Keratinocyte (primary cell): ENCODE measurements at places on chromosomes 6 and 20. TPM values are rescaled to one million over a fixed set of nuclear protein-coding genes. Genes with fewer than 3 reads are reported as not detected.

DNA sequence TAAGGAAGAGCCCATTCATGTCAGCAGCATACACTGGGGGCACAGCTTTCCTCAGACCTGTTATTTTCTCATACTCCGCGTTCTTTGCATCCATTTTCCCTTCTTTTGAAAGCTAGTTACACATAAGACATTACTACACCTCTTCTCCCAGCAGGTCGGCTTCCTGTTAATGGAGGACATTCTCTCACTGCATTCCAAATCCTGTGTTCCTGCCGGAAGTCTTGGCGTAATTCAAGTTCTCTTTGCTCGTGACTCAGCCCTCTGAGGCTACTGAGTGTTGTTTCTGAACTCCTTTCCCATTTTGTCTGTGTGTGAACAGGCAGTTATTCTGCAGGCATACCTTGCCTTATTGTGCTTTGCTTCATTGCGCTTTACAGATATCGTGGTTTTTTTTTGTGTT is 97.5 kb upstream of the ZBTB24 start:
- DNase-seq = no peak

- no peak for DNase-seq
These were observed 15.9 kb upstream of the CPNE1 start for GRCh38 chr20:35680452-35681183.

DNA sequence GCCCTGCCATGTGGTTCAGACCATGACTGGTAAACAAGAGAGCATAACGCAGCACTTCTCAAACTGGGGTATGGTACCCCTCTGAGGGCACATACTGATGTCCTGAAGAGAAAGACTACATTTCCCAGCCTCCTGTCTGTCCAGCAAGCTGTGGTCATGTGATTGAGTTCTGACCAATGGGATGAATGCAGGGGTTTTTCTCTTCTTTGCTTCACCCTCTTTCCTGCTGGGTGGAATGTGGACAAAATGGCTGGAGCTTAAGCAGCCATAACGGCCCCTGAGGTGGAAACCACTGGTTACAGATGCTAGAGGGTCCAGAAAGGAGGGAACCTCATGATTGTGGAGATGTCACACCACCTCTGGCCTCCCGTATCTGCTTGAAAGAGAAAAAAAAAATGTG is 19.4 kb upstream of the KCNB1 start:
- DNase-seq = no peak

- peak; percentile 5 for DNase-seq
These were observed 5.9 kb downstream of the HCRTR2 start for GRCh38 chr6:55180258-55180657.

GRCh38 chr20:1891263-1892118 is 3.7 kb upstream of the SIRPA start:
- DNase-seq = no peak

- no peak for DNase-seq
These were observed 145.7 kb upstream of the GGTLC1 start for GRCh38 chr20:24134284-24134683.

DNA sequence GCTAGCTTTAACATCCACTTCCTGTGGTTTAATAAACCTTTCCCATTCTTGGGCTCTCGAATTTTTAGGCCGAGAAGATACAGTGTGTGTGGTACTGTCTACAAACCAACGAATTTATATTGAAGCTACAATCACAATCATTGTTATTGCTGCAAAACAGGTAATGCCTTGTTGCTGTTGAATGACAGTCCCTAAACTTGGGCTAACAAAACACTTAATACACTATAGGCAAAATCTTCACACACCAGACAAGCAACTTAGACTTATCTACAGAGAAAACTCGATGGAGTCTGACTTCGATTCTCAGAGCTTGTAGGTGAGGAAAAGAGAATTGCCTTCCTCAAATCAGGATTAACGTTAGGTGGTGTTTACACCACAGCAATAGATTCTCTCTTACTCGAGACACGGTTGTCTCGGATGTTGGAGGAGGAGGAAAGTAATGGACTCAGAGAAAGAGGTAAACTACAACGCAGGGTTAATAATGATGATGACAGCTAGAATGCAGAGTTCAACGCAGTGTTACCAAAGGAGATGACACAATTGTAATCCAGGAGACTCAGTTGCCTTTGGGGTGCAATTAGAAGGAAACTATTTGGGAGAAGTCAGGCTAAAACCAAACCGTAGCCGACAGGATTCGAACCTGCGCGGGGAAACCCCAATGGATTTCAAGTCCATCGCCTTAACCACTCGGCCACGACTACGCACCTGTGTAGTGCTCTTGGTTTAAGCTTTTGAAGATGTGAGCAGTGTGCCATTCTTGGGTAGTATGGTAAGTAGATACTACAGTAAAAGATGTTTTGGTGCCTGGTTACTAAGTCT is 32.5 kb upstream of the ZNF184 start:
- peak; percentile 94 for DNase-seq

GRCh38 chr6:109966299-109966698 is 11.8 kb upstream of the GPR6 start:
- DNase-seq = no peak

DNA sequence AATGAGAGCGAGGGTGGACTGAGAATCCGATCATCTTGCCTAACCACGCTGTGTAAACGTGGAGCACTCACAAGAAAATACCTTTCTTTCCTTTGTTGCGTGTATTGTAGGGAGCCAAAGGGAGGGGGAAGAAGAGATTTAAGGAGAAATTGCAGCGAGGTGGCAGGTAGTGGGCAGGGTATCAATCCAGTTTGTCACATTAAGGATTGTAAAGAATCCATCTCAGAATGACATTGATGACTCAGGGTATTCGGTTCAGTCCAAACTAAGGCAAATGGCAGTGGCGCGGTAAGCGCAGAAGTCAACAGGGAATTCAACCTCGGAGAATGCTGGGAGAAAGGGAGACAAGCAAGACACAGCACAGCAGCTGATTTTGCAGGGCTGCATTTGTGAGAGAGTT is 146.2 kb downstream of the ID4 start:
- no peak for DNase-seq

DNA sequence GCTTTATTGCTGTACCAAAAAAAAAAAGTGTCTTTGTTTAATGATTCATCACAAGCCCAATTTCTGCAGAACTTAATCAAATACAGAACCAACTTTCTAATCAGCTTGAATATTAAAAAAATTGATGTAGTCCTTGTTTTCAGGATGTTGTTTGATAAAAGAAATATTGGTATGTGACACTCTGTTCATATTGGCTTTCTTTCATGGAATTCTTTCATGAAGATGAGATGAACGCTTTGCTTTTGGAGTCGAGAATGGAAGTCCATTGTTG is 184.3 kb downstream of the ZNF217 start:
- no peak for DNase-seq

DNA sequence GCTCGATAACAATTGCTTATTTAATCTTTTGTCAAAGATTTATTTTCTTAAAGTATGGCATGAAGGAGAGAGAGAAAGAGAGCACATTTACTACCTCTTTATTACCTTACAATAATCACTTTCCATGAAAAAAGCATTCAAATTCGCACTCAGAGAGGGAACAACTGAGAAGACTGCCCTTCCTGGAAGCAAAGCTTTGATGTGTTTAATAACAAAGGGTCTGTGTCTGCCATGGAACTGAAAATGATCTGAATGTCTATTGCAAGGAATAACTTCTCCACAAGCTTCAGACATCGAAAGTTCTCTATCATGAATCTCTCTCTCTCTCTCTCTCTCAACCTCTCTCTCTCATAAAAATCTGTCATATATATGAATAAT is 308.9 kb downstream of the HDGFL1 start:
- DNase-seq = no peak

DNA sequence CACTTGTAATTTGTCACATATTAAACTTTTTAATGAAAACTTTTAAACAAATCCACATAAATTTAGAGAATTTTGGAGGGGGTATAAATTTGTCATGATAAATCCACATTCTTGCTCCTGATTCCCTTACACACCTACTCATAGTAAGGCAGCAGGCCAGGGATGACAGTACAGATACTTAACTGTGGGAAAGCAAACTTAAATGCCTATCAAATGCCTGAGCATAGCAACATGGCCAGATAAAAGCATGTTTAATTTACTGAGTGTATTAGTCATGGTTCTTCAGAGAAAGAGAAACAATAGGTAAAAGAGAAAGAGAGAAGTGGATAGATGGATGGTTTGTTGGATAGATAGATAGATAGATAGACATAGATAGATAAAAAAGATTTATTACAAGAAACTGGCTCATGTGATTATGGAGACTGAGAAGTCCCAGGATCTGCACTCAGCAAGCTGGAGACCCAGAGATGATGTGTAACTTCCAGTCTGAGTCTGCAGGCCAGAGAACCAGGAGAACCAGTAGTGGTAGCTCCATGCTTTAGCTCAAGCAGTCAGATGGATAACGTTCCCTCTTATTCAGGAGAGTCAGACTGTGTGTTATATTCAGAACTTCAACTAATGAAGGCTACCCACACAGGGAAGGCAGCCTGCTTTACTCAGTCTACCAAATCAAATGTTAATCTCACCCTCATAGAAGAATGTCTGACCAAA is 15.9 kb upstream of the ADGRF1 start:
- DNase-seq = no peak

DNA sequence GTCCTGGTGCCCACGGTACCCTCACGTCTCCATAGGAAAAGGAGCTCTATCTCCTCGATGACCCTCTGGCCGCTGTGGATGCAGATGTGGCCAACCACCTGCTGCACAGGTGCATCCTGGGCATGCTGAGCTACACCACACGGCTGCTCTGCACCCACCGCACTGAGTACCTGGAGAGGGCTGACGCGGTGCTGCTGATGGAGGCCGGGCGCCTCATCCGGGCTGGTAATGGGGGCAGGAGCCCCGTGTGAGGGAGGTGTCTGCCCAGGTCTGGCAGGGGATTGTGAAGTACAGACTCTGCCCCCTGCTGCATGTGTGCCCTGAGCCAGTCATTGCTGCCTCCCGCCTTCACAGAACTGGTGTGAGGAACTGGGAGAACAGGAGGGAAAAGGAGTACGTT is 12.4 kb downstream of the DLK2 start:
- no peak for DNase-seq

- DNase-seq = no peak
These were observed 9.9 kb upstream of the CDKN1A start for GRCh38 chr6:36668591-36668990.

GRCh38 chr6:132712366-132712765 is 1.5 kb downstream of the VNN1 start:
- DNase-seq = peak; percentile 23

GRCh38 chr20:16929756-16930155 is 181.6 kb downstream of the OTOR start:
- no peak for DNase-seq

GRCh38 chr20:7361321-7361720 is 578.9 kb downstream of the HAO1 start:
- DNase-seq = no peak

DNA sequence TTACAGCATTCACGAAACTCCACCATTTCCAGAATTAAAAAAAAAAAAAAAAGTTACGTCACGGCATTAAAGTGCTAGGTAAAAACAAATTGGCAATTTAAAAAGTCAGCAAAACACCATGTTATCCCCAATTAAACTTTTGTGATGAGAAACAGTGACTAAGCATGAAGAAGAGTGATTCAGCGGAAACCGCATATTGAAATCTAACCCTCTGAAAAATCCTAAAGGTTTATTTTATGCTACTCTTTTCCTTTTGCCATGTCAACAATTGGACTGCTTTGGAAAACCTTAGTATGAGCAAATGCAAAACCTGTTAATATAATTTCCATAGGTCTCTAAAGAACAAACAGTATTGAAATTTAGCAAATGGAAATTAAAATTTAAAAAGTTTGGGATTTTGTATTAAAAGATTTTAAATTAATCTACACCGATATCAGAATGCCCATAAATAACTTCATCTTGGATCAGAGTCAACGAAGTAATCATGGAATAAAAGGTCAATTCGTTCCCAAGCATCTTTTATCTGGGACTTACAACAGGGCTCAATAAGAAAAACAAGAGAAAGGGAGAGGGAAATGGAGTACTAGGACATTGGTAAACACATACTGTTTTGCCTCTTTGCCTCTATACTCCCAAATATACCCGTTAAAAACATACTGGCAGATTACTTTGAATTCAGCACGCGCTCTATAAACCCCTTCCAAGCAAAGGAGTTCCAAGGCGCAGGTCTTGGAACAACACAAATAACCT is 1.1 kb downstream of the FBXO30 start:
- DNase-seq = no peak

- no peak for DNase-seq
These were observed 308.9 kb upstream of the THEMIS start for GRCh38 chr6:128209771-128210170.

DNA sequence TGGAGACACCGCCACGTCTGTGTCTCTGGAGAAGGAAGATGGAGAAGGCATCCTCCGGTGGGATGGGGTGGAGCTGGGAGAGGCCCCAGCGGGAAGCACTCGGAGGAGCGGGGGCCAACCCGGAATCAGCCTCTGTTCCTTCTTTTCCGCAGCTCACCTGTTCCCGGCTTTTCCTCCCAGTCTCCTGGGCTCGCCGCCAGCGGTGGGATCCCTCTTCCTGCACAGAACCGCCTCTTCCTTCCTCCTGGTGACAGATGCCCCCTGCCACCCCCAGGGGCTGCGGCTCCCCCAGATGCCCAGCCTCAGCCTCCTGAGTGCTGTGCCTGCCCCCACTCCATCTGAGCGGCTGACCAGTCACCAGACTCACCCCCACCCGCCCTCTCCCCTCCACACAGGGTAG is 23.3 kb downstream of the RAMACL start:
- DNase-seq = no peak

DNA sequence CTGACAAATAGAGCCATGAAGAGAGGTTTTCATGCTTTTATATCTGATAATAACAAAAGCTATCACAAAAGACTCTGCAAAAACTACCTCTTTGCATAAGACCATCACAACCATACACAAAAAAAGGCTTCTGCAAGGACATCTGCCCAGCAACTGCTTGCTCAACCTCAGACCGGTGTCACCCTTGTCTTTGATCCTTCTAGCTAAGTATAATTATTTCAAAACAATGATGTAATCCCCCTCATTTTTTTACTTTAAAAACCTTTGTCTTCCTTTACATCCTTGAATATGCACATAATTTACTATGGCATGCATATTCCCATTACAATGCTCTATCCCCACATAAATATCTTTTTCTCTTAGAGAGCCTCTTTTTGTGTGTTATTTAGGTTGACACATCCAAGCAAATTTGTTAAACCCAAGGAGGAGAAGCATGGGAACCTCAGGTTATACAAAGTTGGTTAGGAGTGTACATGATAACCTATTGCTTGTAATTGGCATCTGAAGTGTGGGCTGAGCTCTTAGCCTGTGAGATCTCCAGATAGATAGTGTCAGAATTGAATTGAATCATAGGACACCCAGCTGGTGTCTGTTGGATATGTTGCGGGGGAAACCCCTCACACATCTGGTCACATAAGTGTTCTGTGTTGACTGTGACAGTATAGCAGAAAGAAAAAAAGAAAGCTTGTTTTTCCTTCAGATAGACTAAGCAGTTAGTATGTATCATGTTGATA is 20.7 kb upstream of the CGA start:
- DNase-seq = no peak

Gene NR2E1
- 0.04 TPM in 1 of 3 replicates, not detected in the others for polyA plus RNA-seq

Gene ASCC3
- 28.5 to 58.6 TPM (median 46.4 TPM) in 3 replicates for polyA plus RNA-seq

Gene PRKN
- 0.19 to 0.67 TPM (median 0.55 TPM) in 3 replicates for polyA plus RNA-seq

Gene PRND
- not detected in 3 replicates for polyA plus RNA-seq

Gene CST7
- not detected in 3 replicates for polyA plus RNA-seq

Gene SKIC2
- polyA plus RNA-seq = 24.5 to 37.7 TPM (median 37.5 TPM) in 3 replicates

Gene RSPH3
- polyA plus RNA-seq = 4.3 to 4.5 TPM (median 4.4 TPM) in 3 replicates

Gene B3GALT4
- 0.31 to 0.61 TPM (median 0.49 TPM) in 3 replicates for polyA plus RNA-seq

Gene RAD21L1
- polyA plus RNA-seq = 0.06 TPM in 1 of 3 replicates, not detected in the others

Gene CST5
- not detected in 3 replicates for polyA plus RNA-seq

Gene HLA-DQA1
- 0.70 TPM in 1 of 3 replicates, not detected in the others for polyA plus RNA-seq

Gene BPI
- polyA plus RNA-seq = not detected in 3 replicates

Gene LHFPL5
- polyA plus RNA-seq = not detected in 3 replicates

Gene HRH3
- polyA plus RNA-seq = not detected in 3 replicates

Gene EBF4
- polyA plus RNA-seq = 0.12 to 0.17 TPM in 2 of 3 replicates, not detected in the other

Gene DSP
- 254 to 286 TPM (median 255 TPM) in 3 replicates for polyA plus RNA-seq

Gene FAM217A
- polyA plus RNA-seq = not detected in 3 replicates

Gene PTCHD4
- 0.39 to 0.93 TPM (median 0.41 TPM) in 3 replicates for polyA plus RNA-seq

Gene WFDC2
- 0.44 TPM in 1 of 3 replicates, not detected in the others for polyA plus RNA-seq
